ENCODE measurements at places on chromosomes 7 and 10.

DNA sequence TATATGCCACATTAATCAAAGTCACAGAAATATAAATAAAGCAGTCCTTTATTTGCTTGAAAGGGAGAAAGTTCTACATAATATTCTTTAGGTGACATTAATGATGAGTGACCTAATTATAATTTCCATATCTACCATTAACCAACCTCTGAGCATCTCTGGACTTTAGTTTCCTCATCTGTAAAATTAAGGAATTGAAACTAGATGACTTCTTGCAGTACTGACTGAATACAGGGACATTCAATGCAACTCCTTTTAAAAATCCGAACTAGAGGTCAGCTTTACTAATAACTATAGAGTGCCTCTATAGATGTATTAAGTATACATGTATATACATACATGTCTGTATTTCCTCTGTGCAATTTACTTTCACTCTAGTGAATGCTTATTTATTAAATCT, 3.9 kb downstream of the FMC1 start:
- no peak for DNase-seq

DNA sequence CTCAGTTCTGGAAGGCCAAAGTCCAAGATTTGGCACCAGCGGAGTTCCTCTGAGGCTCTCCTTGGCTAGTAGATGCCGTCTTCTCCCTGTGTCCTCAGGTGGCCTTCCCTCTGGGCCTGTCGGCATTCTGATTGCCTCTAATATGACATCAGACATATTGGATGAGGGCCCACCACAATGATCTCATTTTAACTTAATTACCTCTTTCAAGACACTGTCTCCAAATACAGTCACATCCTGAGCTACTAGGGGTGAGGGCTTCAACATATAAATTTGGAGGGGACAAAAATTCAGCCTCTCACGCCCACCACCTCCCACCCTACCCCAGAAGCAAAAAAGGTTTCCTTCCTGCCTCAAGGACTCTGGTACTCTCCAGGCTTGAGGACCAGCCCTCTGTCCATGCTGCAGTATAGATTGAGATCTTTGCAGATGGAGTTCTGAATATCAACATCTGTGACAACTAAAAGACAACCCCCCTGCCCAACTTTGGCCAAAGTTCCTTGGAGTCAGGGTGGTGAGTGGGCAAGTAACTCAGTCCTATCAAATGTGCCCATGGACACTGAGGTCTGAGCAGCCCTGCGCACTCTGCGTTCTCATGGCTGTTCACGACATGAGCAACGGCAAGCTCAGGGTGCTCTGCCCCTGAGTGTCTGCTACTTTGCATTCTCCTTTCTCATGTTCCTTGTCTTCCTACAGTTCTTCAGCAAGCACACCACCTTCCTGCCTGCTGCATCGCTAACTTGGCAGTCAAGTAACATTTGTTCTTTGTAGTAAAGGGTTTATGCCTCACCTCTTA, 11.5 kb downstream of the TMEM176B start:
- DNase-seq = no peak

- no peak for DNase-seq
Measured at GRCh38 chr10:33332183-33333065, 2.0 kb downstream of the NRP1 start.

DNA sequence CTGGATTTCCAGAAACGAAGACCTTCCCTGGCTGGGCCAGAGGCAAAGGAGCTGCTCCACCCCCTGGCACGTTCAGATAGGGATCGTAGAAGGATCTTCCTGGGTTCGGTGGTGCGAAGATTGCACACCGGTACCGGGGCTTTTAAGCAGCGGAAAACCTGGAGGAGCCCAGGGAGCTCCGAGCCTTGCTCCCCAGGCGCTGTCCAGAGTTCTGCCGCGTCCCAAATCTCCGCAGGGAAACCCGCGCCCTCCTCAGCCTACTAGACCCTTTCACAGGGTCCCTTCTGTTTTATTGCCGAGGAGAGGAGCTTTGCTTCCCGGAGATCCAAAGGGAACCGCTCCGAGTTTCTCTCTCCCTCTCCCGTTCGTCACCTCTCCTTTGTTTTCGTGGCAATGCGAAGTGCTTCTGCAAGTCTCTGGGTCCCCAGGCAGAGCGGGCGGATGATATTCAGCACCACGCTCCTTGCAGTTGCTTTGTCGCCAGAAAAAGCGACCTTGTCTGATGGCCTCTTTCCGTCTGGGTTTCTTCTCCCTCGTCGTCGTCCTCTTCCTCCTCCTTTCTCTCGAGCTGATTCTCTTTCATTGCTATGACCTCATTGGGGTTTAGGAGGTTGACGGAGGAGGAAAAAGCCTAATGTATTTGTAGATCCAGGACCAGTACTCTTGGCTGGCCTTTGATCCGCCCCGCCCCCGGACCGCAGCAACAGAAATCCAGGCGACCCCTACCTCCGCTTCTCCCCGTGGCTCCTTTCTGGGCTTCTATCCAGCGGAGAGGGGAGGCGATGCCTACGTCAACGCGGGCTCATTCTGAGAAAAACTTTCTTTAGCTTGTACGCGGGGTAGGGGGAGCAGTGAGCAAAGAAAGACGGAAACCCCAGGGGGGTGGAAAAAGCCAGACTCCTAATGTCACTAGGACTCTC, at the start of gene TMEM196:
TMEM196 (minus strand) TSS at position 777 of the 920 bp plus-strand sequence. CDS start 921 bp downstream, outside the sequence.
- no peak for DNase-seq

DNA sequence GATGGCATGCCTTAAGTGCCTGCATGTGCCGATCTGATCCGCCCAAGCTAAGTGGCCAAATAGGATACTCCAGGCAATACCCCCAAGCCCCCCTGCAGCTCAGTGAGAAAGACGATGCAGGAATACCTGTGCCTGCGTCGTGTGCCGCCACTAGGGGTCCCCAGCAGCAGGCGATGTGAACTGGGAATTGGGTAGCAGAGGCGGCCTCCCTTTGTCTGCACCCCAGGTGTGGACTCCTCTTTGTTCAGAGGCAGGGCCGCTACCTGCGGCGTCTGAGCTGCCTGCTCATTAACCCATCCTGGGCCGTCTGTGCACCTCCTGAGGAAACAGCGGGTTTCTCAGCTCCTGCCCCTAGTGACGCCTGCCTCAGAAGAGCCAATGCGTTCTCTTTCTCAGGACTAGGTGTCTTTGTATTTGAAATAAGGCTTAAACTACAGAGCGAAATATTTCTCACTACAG, 4.8 kb upstream of the CHN2 start:
- peak; percentile 82 for DNase-seq

DNA sequence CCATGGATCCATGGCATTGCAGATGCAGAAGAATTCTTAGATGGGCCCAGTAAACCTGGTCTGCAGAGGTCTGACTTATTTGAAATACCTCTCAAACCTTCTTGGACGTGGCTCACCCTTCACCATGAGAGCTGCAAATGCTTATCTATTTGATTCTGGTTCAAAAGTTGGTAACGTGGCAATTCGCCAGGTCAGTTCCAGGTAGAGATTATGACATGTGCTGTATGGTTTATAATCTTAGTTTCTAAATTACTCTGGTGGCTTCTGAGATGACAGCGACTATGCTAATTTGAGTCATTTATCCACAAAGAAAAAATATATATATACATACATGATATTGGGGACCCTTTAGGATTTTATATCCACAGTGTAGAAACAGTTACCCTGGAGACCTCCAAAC, 68.8 kb downstream of the NRP1 start:
- DNase-seq = no peak

DNA sequence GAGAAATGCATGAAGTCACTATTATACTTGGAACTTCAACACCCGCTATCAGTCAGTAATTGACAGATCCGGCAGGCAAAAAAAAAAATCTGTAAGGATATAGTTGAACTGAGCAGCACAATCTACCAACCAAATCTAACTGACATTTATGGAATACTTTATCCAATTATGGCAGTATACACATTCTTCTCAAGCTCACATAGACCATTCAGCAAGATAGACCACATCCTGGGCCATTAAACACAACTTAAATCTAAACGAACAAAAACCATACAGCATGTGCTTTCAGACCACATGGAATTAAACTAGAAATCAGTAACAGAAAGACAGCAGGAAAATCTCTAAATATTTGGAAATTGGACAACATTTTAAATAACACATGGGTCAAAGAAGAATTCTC, 112.7 kb downstream of the MPP7 start:
- DNase-seq = no peak

GRCh38 chr7:30178748-30179436, 44.1 kb downstream of the MTURN start:
- DNase-seq = no peak

DNA sequence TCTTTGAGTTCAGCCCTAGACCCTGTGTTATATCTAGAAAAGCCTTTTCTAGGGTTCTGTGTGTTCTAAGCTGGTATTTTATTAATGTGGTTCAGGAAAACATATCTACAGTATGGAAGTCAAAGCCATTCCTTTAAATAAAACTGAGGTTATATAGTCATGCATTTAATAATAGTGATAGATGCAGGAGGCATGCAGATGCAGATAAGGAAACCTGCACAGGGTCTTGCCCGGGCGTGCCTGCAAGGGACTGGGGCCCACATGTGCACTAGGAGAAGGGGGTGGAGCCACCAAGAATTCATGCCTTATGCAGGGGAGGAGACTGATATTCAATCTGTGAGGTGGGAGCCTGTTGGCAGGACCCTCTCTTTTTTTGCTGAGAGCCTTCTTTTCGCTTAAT, 171.5 kb downstream of the PRPF18 start:
- DNase-seq = no peak

DNA sequence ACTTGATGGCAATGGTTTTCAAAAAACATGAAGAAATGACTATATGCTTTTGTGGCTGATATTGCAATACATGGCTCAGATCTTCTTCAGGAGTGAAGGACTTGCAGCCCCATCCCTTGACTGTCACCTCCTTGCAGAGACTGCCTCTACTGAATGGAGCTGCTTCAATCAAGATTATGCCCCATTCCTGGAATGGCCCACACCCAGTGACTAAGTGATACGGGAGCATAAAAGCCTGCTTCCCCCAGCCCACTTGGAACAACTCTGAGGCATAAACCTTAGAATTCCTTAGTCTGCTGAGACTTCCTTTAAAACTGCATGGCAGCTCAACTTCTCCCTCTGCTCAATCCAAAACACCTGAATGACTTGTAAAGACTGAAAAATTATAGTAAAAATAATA, 957.1 kb downstream of the SORCS3 start:
- DNase-seq = no peak

DNA sequence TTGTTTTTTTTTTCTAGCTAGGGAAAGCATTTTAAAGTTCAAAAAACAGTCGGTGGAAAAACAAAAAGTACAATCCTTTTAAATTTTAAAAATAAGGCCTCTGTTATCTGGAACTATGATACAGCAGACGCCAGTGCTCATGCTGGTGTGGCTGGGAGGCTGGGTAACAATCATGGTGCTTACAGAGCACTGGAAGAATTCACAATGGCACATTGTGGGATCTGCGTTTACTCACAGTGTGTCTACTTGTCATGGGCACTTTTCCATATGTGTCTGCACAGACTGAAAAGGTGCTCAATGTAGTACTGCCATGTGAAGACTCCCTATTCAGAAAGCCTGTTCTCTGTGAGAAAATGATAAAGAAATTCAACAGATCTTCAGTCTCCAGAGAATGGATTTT, 278.2 kb upstream of the IMMP2L start:
- no peak for DNase-seq

DNA sequence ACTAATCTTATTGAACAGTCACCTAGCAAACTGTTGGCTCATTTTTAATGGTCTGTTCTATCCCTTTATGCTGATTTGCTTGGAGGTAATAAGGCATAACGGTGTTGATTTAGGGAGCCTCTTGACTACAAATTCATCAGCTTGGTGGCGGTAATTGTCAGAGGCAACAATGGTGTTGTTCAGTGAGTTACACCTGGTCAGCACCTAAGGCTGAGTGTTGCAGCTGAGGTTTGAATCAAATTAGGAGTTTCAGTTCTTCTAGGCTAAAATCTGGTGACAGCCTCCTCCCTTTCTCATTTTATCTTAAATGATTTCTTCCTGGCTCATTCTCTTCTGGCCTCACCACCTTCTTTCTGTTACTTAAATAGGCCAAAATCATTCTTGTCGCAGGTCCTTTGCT, 42.3 kb upstream of the SP8 start:
- DNase-seq = peak; percentile 18

GRCh38 chr10:10326116-10326515, 691.6 kb upstream of the CELF2 start:
- no peak for DNase-seq

DNA sequence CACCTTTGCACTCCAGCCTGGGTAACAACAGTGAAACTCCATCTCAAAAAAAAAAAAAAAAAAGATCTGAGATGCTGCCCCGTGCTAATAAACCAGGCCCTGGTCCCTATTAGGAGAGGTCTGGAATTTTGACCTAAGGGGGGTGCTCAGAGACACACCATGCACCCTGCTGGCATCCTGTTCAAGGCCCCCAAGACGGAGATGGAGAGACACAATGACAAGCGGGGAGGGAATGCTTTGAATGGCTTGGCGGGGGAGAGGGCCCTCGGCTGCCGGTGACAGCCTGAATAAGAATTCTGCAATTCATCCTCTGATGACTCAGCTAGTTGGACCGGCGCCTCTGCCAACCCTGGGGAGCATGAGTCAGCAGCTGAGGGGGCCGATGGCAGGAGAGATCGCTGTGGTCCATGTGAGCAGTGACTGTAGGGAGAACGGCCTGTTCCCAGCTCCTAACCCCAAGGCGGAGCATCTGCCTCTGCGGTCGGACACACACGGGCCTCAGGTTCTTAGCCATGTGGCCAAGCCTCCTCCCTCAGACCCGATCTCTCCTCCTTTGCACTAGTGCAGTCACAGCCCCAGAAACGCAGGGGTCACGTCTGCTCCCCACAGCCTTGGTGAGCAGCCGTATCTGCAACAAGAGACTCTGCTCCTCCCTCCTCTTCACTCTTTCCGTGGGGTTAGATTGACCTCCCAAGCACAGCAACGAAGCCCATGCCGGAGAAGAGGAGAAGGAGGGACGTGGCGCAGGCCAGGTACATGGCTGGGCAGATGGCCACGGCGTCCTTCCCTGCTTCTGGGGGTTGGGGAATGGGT, 14.9 kb downstream of the TRIM56 start:
- peak; percentile 57 for DNase-seq

GRCh38 chr10:60335708-60336107, 54.0 kb downstream of the ANK3 start:
- DNase-seq = no peak

GRCh38 chr10:79385392-79385795, 38.1 kb downstream of the PPIF start:
- no peak for DNase-seq

GRCh38 chr10:25296324-25296723, 121.5 kb downstream of the GPR158 start:
- DNase-seq = no peak

DNA sequence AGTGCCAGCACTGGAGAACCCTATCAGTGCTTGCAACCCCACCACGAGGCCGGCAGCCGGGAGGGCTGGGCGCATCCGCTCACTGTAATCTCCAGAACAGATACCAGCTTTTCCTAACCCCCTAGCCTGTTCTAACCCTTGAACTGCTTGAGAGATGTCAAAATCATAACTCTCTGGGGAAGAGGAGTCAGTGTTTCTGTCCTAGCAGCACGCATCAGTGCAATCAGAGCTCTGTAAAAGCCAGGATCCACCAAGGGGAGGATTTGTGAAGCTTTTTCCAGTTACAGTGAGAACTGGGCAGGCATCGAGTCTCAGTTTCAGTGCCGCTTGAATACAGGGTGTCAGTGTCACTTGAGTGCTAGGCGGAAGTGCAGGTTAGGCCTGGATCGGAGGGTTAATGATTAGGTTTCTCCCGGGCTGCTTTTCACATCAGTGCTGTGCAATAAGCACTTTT, 104.5 kb upstream of the INSYN2A start:
- DNase-seq = no peak

- DNase-seq = no peak
Measured at GRCh38 chr7:45494885-45495284, 79.3 kb upstream of the ADCY1 start.

GRCh38 chr7:105277341-105277740, 111.4 kb downstream of the SRPK2 start:
- no peak for DNase-seq

GRCh38 chr7:141704741-141705140, 2.8 kb upstream of the DENND11 start:
- DNase-seq = no peak

All from NCI-H2107 (cell line).